K562 (cell line): ENCODE measurements at places on chromosomes 5 and 9. TPM values are rescaled to one million over a fixed set of nuclear protein-coding genes. Genes with fewer than 3 reads are reported as not detected.

OLFM1 gene
- not detected in 2 replicates for total RNA-seq

PCDHB4 gene
- total RNA-seq: not detected in 2 replicates

HAVCR2 gene
- not detected in 2 replicates for total RNA-seq

ARL10 gene
- 0.38 and 1.2 TPM in 2 replicates for total RNA-seq

FAM240B gene
- total RNA-seq: not detected in 2 replicates

NR6A1 gene
- total RNA-seq: 55.4 and 56.7 TPM in 2 replicates

SLC23A1 gene
- total RNA-seq: 0.40 TPM in 1 of 2 replicates, not detected in the other

IFNA21 gene
- not detected in 2 replicates for total RNA-seq

PCDHB9 gene
- total RNA-seq: not detected in 2 replicates

UBQLN1 gene
- total RNA-seq: 75.2 and 76.5 TPM in 2 replicates

PJA2 gene
- 43.1 and 43.7 TPM in 2 replicates for total RNA-seq

CDH9 gene
- not detected in 2 replicates for total RNA-seq

LRRC70 gene
- 0.73 and 0.83 TPM in 2 replicates for total RNA-seq

ANKRD20A1 gene
- total RNA-seq: 1.2 and 1.8 TPM in 2 replicates

PIP5KL1 gene
- 3.0 and 3.7 TPM in 2 replicates for total RNA-seq

OR1Q1 gene
- total RNA-seq: not detected in 2 replicates

KCNV2 gene
- total RNA-seq: not detected in 2 replicates

OCLN gene
- total RNA-seq: 0.27 and 0.29 TPM in 2 replicates

LECT2 gene
- not detected in 2 replicates for total RNA-seq

PCDHB12 gene
- total RNA-seq: not detected in 2 replicates

FAM81B gene
- total RNA-seq: 0.36 TPM in 1 of 2 replicates, not detected in the other

PCDHGC5 gene
- not detected in 2 replicates for total RNA-seq

FBP1 gene
- 0.24 and 0.58 TPM in 2 replicates for total RNA-seq

SPATA31D4 gene
- not detected in 2 replicates for total RNA-seq

TEX48 gene
- total RNA-seq: not detected in 2 replicates

OR1J2 gene
- total RNA-seq: not detected in 2 replicates

GLDC gene
- 0.27 and 0.60 TPM in 2 replicates for total RNA-seq

FRRS1L gene
- total RNA-seq: not detected in 2 replicates

CNTFR gene
- total RNA-seq: not detected in 2 replicates

GABRA6 gene
- not detected in 2 replicates for total RNA-seq

GABRB2 gene
- not detected in 2 replicates for total RNA-seq

TYRP1 gene
- total RNA-seq: not detected in 2 replicates

SAPCD2 gene
- 72.1 and 78.8 TPM in 2 replicates for total RNA-seq

GDA gene
- 12.4 and 14.6 TPM in 2 replicates for total RNA-seq

WHRN gene
- total RNA-seq: 14.1 and 17.1 TPM in 2 replicates

GPR150 gene
- total RNA-seq: not detected in 2 replicates

ANKRD31 gene
- total RNA-seq: 0.04 and 0.07 TPM in 2 replicates

PPIC gene
- 2.5 and 3.4 TPM in 2 replicates for total RNA-seq

TRPM6 gene
- 0.11 and 0.13 TPM in 2 replicates for total RNA-seq

ACTBL2 gene
- not detected in 2 replicates for total RNA-seq

SHOC1 gene
- total RNA-seq: not detected in 2 replicates
